ENCODE measurements at places on chromosomes 6 and 20. TPM values are rescaled to one million over a fixed set of nuclear protein-coding genes. Genes with fewer than 3 reads are reported as not detected.

DNA sequence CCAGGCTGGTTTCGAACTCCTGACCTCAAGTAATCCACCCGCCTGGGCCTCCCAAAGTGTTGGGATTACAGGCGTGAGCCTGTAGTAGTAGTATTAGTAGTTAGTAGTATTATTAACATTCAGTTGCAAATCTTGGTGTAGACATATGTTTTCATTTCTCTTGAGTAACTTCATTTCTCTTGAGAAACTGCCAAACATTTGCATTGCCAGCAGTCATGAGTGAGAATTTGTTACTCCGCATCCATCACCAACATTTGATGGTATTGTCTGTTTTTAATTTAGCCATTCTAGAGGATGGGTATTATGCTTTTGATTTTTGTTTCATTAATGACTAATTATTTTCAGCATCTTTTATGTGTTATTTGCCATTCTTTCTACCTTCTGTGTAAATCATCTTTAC, 1.5 kb upstream of the ERVFRD-1 start:
- DNase-seq = no peak

The KCNG1 gene
- total RNA-seq = not detected

- DNase-seq = no peak
These were observed 313.7 kb upstream of the SUPT3H start for GRCh38 chr6:45691426-45691825.

DNA sequence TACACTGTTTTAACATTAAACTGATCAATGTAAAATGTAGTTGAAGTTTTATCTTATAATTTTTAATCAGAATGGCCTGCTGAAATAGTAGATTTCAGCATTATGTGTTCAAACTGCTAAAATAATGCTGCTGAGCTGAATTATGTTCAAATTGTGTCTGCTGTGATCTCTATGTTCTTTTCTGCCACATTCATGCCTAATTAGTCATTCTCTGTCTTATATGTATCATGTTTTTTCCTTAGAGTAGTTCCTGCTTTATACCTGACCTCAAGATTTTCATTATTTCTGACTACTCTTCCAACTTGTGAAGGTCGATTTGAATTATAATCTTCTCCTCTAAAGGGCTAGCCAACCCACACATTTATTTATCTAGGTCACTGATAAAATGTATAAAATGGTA, 476.7 kb upstream of the EPHA7 start:
- DNase-seq = no peak

The RNF217 gene
- 25.5 TPM for total RNA-seq

DNA sequence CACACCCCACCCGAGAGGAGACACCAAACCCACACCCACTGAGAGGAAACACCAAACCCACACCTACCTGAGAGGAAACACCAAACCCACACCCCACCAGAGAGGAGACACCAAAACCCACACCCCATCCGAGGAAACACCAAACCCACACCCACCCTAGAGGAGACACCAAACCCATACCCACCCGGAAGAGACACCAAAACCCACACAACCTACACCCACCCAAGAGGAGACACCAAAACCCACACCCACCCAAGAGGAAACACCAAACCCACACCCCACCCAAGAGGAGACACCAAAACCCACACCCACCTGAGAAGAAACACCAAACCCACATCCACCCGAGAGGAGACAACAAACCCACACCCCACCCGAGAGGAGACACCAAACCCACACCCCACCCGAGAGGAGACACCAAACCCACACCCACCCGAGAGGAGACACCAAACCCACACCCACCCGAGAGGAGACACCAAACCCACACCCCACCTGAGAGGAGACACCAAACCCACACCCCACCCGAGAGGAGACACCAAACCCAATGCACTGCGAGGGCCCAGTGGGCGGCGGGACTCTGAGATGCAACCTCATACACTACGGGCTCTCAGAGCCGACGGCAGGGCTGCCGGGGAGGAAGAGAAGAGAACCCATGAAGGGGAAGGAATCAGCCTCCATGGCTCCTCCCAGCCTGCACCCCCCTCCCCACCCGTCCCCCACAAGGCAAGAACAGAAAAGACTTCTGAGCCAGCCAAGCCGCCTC, 83.3 kb downstream of the TAF4 start:
- DNase-seq = no peak

- no peak for DNase-seq
These were observed 27.6 kb downstream of the BCKDHB start for GRCh38 chr6:80134065-80134464.

The GNAS-AS1 gene
- total RNA-seq = 0.97 TPM

GRCh38 chr20:9686455-9686854, 152.4 kb downstream of the PAK5 start:
- DNase-seq = no peak

The SHLD1 gene
- total RNA-seq = 6.0 TPM

The LINC00237 gene
- total RNA-seq = not detected

- no peak for DNase-seq
These were observed 851.2 kb downstream of the PHF3 start for GRCh38 chr6:64486578-64487351.

The C6orf132 gene
- 13.5 TPM for total RNA-seq

The SEL1L2 gene
- total RNA-seq = not detected

DNA sequence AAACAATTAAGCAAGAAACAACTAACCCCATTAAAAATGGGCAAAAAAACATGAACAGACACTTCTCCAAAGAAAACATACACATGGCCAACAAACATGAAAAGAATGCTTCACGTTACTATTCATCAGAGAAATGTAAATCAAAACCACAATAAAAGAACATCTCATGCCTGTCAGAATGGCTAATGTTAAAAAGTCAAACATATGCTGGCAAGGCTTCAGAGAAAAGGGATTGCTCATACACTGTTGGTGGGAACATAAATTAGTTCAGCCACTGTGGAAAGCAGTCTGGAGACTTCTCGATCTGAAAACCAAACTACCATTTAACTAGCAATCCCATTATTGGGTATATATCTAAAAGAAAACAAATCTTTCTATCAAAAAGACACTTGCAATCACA, 217.5 kb downstream of the TINAG start:
- no peak for DNase-seq

DNA sequence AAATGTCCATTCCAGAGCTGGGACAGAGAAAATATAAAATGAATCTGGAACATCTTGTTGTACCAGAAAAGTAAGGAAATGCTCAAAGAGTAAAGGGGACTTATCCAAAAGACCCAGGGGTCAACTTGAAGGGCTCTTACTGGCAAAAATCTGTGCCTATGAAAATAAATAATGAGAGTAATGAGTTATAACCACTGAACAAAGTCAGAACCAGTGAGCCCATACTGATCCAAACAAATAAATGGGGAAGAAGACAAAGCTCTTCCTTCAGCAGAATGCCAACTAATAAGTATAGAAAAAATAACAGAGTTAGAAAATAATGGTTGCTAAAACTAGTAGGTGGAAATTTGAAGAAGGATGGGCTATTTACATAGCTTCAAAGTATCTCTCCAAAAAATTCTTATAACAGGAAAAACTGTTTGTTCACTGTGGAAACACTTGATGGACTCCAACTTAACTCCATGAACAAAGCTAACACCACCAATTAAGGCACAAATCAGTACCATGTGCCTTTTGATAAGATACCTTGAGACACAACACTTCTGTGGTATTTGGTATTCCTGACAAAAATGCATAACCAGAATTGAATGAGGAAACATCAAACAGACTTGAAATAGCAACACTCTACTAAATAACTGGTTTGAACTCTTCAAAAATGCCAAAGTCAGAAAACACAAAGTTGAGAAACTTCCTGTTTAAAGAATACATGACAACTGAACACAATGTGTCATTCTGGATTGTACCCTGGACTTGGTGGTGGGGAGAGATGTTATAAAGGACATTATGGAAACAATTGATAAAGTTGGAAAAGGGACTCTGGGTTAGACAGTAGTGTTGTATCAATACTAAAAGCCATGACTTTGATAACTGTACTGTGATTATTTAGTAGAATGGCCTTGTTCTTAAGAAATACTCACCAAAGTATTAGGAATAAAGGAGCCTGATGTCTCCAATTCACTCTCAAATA, 197.5 kb downstream of the ISM1 start:
- no peak for DNase-seq

GRCh38 chr6:148441454-148441911, 98.8 kb downstream of the SASH1 start:
- DNase-seq = no peak
